ENCODE measurements at places on chromosomes 16 and 17. TPM values are rescaled to one million over a fixed set of nuclear protein-coding genes. Genes with fewer than 3 reads are reported as not detected.

TBC1D3G gene
- total RNA-seq, result not detected

MYL4 gene
- not detected for total RNA-seq

ZNF597 gene
- total RNA-seq, result 0.99 TPM

CA5A gene
- not detected for total RNA-seq

EIF5A gene
- 1,618 TPM for total RNA-seq

CHAD gene
- total RNA-seq, result not detected

MYADML2 gene
- not detected for total RNA-seq

JPH3 gene
- total RNA-seq, result 1.9 TPM

KRTAP9-4 gene
- not detected for total RNA-seq

Data from A549 treated with Hydrocortisone at 1 μM for 4 hours (cell line).